Astrocyte of the spinal cord (primary cell): ENCODE measurements at places on chromosomes 6 and 20.

- no peak for DNase-seq
Observed at GRCh38 chr6:163354085-163354484, 60.4 kb upstream of the QKI start.

- DNase-seq: no peak
Observed at GRCh38 chr20:6692566-6693173, 74.8 kb upstream of the BMP2 start.

DNA sequence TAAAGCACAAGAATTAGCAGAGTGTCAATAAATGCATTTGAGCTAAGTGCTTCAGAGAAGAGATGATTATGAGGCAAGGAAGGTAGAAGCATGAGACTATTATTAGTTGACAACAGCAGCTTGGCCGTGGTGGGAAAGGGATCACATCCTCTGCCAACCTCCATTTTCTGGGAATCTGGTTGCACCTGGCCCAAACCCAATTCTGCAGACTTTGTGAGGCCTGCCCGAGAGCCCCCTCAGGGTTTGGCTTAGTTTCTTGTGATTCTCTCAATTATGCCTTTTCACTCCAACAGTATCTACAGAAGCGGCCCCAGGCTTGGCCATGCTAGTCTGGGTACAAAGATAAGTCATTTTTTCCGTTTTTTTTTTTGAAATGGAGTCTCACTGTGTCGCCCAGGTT lies 111.0 kb upstream of the B3GAT2 start:
- no peak for DNase-seq

DNA sequence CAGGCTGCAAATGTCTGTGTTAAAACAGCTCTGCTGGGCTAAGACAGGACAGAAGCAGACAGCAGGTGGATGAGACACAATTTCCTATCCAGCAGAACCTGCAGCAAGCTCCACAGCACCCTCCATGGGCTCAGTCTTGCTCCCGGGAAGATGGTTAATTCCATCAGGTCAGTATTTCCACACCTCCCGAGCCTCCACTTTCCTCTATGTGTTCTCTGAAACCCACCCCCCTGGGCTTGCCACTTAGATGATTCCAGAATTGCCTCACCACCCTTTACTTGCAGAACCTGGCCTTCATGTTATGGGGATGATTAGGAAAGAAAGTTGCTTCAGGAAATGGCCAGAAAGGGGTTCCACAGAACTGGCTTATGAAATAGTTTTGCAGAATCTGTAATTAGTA lies 43.8 kb downstream of the ERMARD start:
- DNase-seq: no peak

DNA sequence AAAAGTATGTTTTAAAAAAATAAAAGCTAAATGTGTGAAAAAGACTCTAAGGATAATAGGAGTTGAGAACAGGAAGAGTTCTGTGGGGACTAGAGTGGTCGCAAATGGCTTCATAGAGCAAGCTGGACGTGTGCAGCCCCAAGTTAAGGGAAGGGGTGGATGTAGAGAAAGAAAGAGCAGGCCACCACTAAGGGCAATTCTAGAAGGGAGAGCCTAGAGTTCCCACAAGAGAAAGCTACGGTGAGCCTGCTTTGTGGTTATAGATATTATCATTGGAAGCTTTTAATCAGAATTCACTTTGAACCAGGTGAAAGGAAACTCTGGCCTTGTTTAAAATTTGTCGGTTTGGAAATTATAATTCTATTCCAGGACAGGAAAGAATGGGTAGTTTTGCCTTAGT lies 101.6 kb downstream of the HIVEP2 start:
- no peak for DNase-seq

GRCh38 chr20:47906348-47906660 lies 121.0 kb upstream of the SULF2 start:
- no peak for DNase-seq

DNA sequence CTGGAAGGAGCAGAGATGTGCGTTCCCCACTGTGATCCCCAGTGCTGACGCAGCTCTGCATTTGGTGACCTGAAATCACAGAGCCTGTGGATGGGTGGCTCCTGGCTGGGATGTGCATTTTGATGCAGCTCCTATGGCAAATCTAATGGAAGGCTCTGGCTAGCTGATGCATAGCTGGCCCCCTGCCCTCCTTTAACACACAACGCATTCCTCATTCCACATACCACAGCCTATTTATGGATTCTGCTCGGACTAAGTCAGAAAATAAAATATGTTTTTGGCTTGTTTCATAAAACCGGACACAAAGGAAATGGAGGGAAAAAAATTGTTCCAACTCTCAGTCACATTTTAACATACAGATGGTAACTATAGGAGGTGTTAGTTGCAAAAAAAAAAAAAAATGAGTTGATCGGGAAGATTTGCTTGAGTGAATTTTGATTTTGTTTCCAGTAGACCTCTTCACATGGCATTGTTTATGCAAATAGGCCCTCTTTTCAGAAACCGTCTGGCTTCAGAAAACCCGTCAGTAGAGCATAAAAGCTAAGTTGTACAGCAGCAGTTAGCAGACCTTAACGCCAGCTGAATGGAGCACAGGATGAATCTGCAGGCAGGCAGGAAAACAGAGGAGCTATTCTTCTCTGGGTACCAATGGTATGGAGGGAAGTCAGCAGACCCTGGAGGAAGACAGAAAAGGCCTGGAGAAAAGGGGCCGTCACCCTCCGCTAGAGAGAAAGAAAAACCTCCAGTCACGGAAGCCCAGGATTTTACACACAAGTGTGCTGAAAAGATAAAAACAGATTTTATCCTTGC lies 215.4 kb downstream of the HDGFL1 start:
- DNase-seq: peak; percentile 35

GRCh38 chr6:134596191-134596590 lies 278.3 kb upstream of the SGK1 start:
- DNase-seq: no peak

DNA sequence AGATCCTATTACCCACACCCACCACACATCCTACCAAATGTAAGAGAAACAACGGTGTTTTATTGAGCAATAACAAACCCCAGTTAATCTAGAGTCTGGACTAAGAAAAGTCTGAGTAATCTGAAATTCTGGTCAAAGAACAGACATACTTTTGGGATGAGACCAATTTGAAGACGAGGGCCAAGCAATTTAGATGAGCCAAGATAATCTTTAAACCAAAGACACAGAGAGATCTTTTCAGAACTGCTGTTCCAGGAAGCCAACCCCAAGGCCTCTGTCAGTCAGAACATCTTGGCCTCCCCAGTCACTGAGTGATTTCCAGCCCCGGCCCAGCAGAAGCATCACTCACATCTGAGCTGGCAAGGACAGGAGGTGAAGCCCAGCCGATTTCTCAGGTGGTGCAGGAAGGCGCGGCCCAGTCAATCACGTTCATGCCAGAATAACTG lies 118.5 kb upstream of the SYNDIG1 start:
- DNase-seq: peak; percentile 8
